Fibroblast of skin of right quadriceps (primary cell): ENCODE measurements at places on chromosomes 1 and 21.
A peak's percentile ranks its signal among the peaks of the same experiment; 100 is the strongest.

GRCh38 chr1:92975551-92976232, 14.4 kb upstream of the DIPK1A start:
- DNase-seq = no peak

DNA sequence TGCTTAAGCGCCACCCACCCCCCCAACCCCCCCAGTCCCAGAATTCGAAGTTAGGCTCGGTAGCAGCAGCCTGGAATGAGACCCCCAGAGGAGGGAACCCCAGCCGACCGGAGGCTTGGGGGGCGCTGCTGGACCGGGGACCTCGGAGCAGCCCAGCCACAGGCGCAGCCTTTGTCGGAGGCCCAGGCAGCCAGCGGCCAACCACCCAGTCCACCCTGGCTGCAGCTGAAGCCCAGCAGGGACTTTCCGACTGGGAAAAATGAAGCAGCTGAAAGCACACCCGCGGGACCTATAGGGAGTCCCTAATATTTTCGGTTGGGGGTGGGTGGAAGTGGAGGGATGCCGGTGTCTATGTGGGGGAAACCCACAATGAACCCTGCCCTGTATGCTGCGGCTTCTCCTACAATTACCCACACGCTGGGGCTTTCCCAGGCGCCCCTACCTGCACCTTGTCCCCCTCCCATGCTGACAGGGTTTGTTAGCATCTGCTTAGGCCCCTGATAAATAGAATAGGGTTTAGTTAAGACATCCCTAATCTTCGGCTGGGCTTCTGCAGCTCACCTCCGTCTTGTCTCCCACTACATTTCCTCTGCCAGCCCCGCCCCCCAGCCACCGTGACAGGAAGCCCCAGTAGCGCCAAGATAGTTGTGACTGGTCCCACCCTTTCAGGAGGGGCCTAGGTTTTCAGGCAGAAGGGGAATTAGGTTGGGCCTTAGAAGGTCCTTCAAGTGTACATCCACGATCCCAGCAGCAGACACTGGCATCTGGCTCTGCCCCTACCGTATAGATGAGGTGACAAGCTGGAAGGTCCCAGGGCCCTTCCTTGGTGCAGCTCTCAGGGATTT, 838 bp downstream of the CCDC28B start:
- peak; percentile 60 for DNase-seq

GRCh38 chr1:41924911-41925310, 6.2 kb upstream of the HIVEP3 start:
- no peak for DNase-seq

DNA sequence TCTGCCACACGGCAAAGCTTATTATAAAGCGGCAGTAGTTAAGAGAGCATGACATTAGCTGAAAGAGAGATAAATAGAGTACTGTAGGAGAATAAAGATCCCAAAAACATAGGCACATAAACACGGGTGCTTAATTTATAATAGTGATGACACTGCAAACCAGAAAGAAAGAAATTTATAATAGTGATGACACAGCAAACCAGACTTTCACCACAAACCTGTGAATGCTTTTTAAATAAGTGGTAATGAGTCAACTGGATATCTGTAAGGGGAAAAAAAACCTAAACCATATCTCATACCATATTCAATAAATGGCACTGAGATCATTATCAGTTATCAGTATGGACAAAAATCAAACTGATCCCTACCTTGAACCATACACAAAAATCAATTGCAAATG, 25.5 kb downstream of the USP1 start:
- DNase-seq = peak; percentile 61

- no peak for DNase-seq
Measured at GRCh38 chr1:12565966-12566352, 52.1 kb downstream of the DHRS3 start.
